ENCODE measurements at places on chromosomes 2 and 18.

DNA sequence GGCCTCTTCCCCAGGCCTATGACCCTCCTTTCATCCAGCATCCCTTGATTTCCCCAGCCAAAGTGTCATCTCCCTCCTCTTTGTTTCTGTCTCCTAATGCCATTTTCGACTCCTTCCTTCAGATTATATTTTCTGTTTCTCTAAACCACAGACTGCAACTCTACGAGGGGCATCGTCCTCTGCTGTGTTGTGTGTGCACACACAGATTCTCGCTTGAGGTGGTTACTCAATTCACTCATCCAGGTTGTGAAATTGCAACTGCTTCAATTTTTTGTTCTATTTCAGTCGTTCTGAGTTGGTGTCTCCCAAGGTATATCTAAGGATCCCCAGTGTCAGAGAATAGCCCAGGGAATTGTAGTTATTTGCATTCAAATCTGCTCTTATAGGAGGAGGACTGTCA lies 113.5 kb upstream of the NDUFV2 start:
- no peak for DNase-seq

DNA sequence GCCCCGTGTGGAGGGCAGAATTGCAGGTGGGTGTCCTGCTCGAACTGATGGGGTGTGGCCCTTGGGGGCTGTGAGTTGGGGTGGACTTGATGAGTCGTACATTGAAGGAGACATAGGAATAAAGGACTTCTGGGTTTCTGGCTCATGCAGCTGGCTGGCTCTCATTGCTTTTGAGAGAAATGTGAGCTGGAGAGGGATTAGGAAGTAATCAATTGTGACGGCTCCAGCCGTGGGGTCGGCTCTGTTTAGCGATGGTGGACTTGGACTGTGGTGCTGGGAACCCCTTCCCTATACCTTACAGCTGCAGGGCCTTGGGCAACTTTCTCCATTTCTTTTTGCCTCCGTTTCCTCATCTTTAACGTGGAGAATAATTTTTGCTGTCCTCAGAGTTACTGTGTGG lies 9.2 kb downstream of the IMPA2 start:
- DNase-seq: no peak

DNA sequence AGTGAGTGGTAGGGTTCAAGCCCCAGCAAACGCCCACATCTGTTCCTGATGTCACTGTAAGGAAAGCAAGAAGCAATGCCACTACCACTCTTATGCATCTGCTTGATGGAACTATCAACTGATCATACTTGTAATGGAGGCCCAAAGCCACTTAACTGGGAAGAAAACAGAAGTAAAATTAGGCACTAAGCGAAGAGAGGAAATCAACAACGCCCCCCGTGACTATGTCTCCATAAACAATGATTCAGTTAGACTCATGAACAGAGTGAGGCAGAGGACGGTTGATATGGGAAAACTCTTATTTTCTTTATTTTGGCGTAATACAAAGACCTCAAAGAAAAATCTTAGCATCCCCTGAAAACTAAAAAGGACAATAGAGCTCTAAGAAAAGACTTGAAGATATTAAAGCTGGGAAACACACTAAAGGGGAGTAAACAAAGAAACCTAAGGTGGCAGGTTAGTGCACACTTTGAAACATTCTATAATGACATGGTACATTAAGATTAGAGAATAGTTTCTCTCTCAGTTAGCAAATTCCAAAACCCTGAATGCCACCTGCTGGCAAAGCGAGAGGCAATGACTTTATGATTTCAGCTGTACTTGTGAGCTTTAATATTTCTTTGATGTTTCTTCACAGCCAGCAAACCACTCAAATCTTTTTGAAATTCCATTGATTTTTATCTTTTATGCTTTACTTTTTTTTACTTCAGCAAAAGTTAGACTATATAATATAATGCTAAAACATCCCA lies 86.5 kb downstream of the LRP2 start:
- DNase-seq: no peak

DNA sequence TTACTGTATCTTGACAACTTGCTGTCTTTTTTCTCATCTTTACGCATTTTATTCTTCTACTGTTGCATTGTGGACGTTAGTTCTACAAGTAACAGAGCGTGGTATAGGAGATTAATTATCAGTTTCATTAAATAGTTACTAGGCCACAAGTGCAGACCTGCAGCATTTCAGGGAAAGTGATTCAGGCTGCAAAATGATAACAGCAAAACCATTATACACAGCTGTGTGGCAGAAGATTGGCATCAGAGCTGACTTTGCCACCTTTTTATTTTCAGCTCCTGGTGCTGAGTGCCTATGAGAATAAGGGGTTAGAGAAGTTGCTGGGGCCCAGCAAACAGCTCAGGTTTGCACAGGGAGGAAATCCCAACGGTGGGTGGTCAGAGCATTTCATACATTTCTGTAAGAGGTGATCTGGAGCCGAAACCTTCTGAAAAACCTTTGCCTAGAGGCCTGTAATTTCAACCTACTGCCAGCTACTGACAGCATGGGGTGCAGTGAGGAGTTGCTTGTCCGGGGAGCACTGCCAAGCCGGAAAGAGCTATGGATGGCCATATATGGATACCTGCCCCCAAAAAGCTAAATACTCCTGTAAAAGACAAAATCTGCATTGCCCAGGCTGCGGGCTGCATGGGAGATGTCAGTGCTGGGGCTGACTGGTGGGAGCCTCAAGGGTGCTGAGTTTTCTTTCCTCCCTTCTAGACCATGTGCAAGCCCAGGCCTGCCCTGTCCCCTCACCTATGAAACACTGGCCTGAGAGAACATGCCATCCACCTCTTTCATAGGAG lies 2.7 kb upstream of the CCBE1 start:
- no peak for DNase-seq

DNA sequence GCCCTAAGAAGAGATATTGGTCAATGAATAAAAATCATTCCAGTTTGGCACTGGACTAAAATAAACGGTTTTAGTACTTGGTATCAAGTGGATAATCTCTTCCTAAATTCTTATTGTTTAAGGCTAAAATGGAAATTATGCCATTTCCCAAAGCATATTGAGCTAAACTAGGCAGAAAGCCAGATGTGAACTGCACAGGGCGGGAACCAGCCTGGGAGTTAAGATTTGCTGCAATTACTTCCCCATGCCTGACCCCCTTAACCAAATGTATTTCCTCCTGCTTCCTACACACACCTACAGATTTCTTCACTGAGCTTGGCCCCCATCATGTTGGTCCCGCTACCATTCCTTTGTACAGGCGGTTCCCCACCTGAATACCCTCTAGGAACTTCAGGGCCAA lies 12.2 kb downstream of the ZBTB7C start:
- DNase-seq: no peak

GRCh38 chr2:239756790-239757760 lies 268.1 kb downstream of the NDUFA10 start:
- DNase-seq: no peak

DNA sequence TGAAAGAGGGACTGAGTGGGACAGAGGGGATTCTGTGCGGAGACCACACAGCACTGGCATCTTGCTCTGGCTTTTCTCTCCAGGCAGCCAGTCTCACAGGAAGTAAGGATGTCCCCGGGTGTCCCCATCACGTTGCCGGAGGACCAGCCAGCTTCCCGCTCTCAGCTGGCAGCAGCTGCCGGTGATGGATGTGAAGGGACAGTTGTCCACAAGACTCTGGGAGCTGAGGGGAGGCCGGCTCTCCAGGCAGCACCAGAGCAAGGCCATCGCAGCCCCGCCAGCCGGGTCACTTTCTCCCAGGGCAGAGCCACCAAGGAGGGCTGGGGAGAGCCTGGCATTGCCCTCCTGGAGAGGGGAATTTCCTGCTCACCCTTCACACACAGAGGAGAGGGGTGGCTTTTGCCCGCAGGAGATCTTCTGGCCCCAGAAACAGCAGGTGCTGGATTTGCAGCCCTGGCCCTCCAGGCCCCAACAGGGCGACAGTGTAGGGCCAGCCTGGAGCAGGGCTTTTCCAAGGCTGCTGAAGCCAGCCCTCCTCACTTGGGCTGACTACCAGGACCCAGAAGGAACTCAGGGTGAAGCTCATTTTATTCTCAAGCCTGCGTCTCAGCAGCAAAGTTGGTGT lies 24.0 kb upstream of the B3GNT7 start:
- no peak for DNase-seq

GRCh38 chr2:41912337-41912736 lies 135.5 kb upstream of the PKDCC start:
- DNase-seq: no peak

- DNase-seq: no peak
Observed at GRCh38 chr18:8350628-8351027, 258.6 kb upstream of the RAB12 start.

DNA sequence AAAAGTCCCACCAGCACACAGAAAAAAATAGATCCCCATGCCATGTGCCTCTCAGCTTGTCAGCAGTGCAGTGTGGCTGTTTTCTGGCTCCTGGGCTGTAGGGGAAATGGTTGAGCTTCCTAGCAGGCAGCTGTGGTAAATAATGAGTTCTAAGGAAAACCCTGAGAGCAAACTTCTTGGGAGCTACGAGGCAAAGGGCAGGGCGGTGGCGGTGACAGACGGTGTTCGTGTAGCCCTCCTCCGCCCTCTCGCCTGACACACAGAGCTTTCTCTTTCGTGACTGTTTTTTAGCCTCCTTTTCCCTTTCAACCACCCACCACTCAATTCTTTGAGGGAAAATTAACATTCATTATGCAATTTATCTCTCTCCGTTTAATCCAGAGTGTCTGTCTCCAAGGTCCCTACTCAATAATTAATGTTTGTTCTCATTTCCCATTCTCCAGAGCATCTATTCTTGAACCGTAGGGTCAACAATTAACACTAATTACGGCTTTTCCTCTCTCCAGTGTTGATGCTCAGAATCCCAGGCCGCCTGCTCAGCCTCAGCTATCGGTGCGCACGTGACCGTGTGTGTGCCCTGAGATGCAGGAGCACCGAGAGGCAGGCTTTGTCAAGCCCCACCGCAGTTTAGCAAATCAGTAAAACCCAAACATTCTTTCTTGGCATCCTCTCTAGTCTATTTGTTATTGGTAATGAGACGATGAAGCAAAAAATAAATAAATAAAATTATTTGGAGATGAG lies 50.1 kb downstream of the KIAA2012 start:
- DNase-seq: no peak

GRCh38 chr2:85428343-85428881 lies 9.9 kb downstream of the SH2D6 start:
- DNase-seq: no peak

GRCh38 chr2:70753902-70754301 lies 14.1 kb downstream of the ADD2 start:
- no peak for DNase-seq

DNA sequence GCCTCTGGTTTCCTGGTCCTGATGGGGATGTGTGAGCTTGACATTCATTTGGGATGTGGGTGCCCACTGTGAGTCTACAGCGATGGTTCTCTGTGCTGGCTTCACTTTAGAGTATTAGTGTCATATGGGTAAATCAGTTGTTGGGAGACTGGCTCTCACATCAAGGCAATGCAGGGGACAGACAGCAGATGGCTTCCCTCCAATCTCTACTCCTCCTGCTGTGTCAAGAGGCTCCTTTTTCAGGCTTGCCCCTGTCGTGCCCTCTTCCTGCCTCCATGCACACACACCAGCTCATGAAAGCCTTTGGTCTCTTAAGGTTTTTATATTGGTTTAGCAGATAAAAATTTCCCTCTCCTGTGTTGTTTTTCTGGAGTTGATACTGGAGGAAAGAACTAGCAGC lies 315.6 kb downstream of the RDH14 start:
- no peak for DNase-seq

GRCh38 chr2:101305492-101306078 lies 2.9 kb downstream of the RNF149 start:
- no peak for DNase-seq

DNA sequence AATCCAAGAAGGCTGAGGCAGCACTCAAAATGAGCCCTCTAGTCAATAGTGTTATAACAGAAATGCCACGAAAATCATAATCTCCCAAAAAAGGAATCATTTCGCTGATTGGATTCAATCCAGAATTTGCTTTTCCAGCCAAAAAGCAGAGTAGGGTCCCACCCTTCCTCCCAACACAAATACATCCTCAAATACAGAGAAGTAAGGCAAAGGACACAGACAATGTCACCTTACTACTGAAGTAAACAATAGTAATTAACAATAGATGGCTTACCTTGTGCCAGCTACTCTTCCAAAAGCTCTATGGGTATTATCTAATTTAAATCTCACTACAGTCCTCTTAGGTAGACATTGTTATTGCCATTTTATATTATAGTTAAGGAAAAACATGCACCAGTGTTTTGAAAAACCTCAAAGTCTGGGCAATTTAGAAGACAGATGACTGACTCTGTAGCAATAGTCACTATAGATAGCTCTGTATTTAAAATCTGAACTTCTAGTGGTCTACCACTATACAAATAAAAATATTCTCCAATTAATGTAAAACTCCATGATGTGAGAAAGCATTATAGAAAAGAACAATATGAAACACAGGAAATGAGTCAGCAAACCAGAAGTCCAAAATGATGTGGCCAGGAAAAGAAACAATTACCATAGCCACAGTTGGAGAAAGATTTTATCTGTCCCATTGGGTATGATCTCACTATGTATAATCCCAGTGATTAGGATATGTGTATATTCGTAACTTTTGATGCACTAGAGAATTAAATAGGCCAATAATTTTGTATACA lies 305.0 kb upstream of the ERBB4 start:
- DNase-seq: no peak

GRCh38 chr2:162261032-162261945 lies 18.0 kb upstream of the FAP start:
- no peak for DNase-seq

GRCh38 chr2:96801005-96801785 lies 14.9 kb upstream of the CNNM3 start:
- no peak for DNase-seq

DNA sequence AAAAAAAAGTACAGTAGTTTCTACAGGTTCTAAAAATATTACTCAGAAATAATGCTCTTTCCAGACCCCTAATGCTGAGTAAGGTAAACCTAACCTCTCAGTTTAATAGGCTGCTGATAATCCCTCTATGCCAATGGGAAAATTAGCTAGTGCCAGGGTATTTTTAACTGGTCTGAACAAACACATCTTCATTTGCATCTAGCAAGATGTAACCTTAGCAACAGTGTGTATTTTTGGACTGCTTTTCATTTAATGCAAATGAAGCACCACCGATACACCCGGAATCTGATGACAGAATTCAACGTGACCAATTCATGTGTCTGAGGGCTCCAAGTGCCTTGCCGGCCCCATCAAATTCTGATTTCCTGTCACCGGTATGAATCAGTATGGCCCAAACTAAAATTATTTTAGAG lies 47.4 kb upstream of the CYRIA start:
- DNase-seq: no peak

GRCh38 chr2:153388246-153388645 lies 90.3 kb downstream of the RPRM start:
- no peak for DNase-seq
